ENCODE measurements at places on chromosomes 2 and 18.

GRCh38 chr18:26383454-26384270, 157.4 kb downstream of the TAF4B start:
- no peak for DNase-seq

DNA sequence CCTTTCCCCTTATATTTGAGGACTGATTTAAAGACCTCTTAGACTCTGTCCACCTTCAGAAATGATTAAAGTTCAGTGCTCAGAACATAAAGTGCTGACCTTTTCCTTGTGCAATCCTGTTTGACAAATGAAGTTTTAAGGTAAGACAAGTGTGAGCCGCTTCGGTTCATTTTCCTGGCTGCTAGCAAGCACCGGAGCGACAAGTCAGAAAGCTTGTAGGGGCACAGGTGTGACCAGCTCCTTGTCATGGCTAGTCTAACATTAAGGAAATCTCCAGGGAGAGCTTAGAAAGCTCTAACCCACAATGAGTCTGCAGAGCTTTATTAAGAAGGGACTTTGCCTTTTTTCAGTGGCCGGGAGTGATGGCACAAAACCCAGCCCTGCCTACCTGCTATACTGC, 2.3 kb upstream of the NCKAP5 start:
- DNase-seq, result no peak

DNA sequence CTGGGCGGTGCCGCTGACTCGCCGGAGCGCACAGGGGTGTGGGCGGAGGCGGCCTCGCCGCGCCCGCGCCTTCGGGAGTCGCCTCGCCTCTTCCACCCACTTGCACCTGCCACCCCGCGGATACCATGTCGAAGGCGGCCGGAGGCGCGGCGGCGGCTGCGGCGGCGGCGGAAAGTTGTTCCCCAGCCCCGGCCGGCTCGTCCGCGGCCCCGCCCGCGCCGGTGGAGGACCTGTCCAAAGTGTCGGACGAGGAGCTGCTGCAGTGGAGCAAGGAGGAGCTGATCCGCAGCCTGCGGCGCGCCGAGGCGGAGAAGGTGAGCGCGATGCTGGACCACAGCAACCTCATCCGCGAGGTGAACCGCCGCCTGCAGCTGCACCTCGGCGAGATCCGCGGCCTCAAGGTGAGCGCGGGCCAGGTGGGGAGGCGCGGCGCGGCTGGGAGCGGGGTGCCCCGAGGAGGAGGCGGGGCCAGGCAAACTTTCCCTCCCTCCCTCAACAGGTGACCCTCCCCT, 766 bp downstream of the CCDC85A start:
- DNase-seq, result no peak

GRCh38 chr18:74288041-74288440, 3.7 kb downstream of the CYB5A start:
- no peak for DNase-seq

DNA sequence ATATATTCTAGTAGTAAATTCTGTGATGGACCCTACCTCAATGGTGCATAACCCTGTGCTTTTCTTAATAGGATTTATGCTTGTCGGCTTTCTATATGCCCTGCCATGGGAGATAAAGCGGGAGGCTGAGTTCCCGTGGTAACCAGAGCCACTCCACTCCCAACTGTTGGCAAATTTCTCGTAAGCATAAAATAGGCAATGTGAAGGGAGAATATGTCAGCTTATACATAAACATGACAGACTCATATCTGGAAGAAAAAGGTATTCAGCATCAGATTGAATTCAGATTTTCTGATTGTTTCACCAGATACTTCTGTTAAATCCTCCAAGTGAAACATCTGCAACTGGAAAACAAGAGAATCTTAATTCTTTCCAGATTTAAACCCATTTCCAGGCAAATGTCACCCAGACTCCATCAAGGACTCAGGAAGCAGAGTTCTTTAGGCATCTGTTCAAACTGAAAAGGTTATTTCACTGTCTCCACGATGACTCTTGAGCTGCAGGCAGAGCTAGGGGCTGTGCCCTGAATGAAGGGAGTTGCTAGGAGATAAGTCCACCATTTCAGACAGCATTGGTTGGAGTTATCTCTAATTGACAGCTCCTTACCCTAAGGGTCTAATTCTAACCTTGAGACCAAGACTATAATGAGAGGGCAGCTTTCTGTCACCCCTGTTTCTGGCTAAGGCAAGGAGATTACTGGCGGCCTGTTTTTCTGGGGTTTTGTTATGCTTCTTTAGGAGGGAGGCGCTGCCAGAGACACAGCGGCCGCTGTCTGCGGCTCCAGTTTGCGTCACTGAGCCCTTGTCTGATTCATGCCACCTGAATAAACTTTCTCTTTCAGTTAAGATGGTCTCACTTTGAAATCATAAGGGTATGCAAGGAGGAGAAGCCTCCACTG, 381.3 kb downstream of the SOX11 start:
- DNase-seq, result no peak

DNA sequence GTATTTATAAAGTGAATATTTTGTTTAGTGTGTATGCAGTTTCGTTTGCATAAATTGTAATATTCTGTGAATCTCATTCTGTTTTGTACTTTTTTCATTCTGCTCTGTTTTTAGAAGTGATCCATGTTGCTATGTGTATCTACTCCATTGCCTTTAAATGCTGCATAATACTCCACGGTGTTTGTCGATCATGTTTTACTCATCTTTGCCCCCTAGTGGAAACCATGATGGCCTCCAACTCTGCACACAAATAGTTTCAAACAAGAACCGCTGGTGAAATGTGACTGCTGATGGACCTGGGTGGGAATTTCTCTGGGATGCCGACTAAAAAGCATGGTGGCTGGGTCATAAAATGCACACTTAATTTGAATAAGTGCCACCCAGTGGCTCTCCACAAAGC, 32.0 kb upstream of the SKOR2 start:
- DNase-seq, result no peak

- no peak for DNase-seq
Measured at GRCh38 chr2:218708086-218708485, 2.5 kb upstream of the TTLL4 start.

- peak; percentile 24 for DNase-seq
Measured at GRCh38 chr2:177724398-177725287, 332.1 kb downstream of the AGPS start.

GRCh38 chr2:54880428-54880827, 157.0 kb downstream of the EML6 start:
- DNase-seq, result no peak

DNA sequence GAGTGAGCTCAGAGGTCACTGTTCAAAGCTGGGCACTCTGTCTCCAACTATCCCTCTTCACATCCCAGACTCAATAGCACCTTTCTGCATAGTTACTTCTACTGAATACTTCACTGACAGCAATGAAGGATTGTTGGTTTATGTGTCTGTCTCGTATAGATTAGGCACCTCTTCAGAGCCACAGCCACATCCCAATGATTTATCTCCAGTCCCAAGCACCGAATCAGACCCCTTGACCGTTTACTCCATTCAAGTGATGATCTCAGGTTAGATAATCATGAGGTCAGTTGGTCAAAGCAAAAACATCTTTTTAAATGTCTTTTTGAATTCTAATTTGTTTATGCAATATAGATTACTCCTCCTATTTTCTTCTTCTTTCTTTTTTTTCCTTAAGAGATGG, 14.7 kb downstream of the NEDD4L start:
- DNase-seq, result no peak

- no peak for DNase-seq
Measured at GRCh38 chr18:23108496-23108895, 26.8 kb upstream of the CABLES1 start.

- DNase-seq, result no peak
Measured at GRCh38 chr18:32980896-32981295, 208.1 kb upstream of the KLHL14 start.

GRCh38 chr2:201246280-201246679, 14.1 kb upstream of the CASP8 start:
- DNase-seq, result no peak

- no peak for DNase-seq
Measured at GRCh38 chr18:35203067-35203466, 37.8 kb upstream of the ZNF397 start.

GRCh38 chr18:57859314-57859713, 56.2 kb upstream of the ATP8B1 start:
- no peak for DNase-seq

DNA sequence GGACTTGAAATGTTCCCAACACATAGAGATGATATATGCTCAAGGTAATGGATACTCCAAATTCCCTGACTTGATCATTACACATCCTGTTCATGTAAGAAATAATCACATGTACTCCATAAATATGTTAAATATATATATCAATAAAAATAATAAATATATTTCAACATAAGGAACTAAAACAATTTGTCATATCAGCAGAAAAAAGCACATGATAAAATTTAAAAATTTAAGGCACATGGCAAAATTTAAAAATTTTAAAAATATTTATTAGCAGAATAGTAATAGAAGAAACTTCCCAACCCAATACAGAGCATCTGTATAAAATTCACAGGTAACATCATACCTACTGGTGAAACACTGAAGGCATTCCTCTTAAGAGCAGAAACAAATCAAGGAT, 109.6 kb upstream of the KYNU start:
- DNase-seq, result no peak

All from T-helper 9 cell (primary cell).